Gastroesophageal sphincter (tissue), 4 donors: ENCODE measurements at places on chromosomes 2 and 18. TPM values are rescaled to one million over a fixed set of nuclear protein-coding genes. Genes with fewer than 3 reads are reported as not detected.
A peak's percentile ranks its signal among the peaks of the same experiment; 100 is the strongest.

DNA sequence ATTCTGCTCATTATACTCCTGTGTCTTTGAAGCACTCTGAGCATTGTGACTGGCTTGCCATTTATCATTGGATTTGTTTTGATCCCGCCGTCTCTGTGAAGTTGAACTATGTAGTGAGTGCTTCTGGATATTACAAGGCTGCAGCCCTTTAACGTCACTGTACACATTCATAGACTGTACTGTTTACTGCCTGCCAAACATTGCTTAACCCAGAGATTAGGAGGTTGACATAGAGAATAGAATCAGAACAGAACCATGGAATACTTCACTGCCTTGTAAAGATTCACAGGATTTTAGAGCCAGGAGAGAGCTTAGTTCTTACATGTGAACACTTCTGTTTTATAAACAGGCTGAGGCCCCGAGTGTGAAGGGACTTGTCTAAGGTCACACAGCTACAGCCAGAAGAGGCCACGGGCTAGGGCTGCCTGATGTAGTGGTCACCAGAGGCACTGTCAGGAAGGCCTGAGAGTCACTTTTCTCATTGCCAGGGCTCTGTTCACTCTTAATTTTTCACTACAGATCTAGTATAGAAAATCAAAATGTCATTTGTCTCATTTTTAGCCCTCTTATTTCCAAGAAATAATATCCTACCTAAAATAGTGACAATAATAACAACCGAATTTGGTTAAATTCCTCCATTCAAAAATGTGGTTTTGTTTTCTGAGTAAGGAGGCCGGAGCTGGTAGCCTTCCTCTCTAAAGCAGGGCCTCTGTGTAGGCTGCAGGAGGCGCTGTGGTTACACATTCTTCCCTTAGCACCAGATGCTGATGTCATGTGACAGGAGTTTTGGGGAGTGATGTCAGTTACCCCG, 87.9 kb downstream of the UGGT1 start:
- H3K4me1 ChIP-seq, result peaks cover 10% of the 10 kb centered on the region
- peak overlapping the region; percentile 70 for H3K27ac ChIP-seq
- H3K36me3 ChIP-seq, result peaks cover 12% of the 10 kb centered on the region
- no peak overlapping the region for H3K4me3 ChIP-seq
- ATAC-seq, result peak; percentile 69

- H3K36me3 ChIP-seq, result no peaks in the 10 kb centered on the region
- H3K27me3 ChIP-seq, result no peaks in the 10 kb centered on the region
- no peaks in the 10 kb centered on the region for H3K4me1 ChIP-seq
- no peak for ATAC-seq
- no peak overlapping the region for H3K4me3 ChIP-seq
These were observed 99.4 kb downstream of the NEDD4L start for GRCh38 chr18:58143386-58143785.

DNA sequence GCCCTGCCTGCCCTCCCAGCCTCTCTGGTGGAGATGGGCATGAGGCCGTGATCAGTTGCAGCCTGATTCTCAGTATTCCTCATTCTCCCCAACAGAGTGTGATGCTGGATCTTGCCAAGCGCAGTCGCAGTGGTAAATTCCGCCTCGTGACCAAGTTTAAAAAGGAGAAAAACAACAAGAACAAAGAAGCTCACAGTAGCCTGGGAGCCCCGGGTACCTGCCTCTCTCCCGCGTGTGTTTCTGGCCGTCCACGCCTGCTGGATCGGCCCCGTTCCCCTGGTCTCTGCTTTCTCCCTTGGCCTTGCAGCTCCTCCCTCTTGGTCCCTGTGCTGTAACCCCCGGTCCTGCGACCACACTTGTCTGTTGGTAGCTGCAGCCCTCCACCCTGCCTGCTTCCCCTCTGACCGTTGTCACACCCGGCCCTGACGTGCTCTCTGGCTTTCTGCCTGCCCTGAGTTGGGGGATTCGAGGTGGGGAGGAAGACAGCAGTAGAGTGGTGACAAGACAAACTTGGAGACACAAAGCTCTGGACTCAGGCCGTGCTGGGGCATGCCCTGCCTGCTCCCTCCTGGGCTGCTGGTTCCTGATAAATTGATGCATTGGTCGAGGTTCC, 99.5 kb downstream of the USP40 start:
- H3K4me3 ChIP-seq, result no peak overlapping the region
- H3K27me3 ChIP-seq, result no peaks in the 10 kb centered on the region
- peaks cover 26% of the 10 kb centered on the region for H3K4me1 ChIP-seq
- H3K27ac ChIP-seq, result no peak overlapping the region
- H3K36me3 ChIP-seq, result peaks cover 78% of the 10 kb centered on the region
- ATAC-seq, result no peak

DNA sequence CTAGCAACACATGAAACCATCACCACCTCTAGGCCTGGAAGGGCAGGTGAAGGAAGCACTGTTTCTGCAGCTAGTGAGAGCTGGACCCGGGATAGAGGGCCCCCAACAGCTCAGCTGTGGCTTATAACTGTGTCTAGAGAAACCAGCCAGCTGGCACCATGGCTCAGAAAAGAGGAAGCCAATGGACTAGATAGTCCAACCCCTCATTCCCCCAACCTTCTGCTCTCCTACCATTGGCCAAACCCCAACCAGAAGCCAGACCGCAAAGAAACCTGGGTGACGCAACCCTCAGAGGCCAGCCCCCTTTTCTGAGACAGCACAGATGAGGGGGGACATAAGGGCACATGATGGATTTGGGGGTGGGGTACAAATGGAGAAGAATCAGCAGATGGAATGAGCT, 24.3 kb downstream of the SMYD1 start:
- H3K27me3 ChIP-seq, result no peaks in the 10 kb centered on the region
- H3K27ac ChIP-seq, result no peak overlapping the region
- no peak overlapping the region for H3K4me3 ChIP-seq
- ATAC-seq, result no peak
- no peaks in the 10 kb centered on the region for H3K4me1 ChIP-seq
- H3K36me3 ChIP-seq, result no peaks in the 10 kb centered on the region

DNA sequence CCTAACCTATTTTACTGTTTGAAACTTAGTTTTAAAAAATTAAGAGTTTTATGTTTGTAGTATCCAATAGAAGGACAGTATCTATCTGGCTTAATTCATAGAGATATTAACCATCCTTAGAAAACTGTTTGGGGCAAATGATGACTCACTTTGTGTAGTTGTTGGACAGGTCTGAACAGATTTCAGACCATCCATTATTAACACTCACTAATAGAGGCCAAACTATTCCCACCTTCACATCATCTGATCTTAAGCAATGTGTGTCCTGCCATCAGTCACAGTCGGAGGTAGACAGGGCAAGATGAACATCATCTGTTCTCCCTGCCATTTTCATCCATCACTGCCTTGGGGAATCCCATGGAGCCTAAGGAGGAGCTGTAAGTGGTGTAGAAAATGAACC, 164.6 kb upstream of the DCC start:
- H3K4me1 ChIP-seq, result no peaks in the 10 kb centered on the region
- no peak overlapping the region for H3K27ac ChIP-seq
- H3K27me3 ChIP-seq, result no peaks in the 10 kb centered on the region
- ATAC-seq, result no peak

TSGA10 gene
- 1.5 TPM for total RNA-seq
